ENCODE measurements at places on chromosomes 12 and 14.

DNA sequence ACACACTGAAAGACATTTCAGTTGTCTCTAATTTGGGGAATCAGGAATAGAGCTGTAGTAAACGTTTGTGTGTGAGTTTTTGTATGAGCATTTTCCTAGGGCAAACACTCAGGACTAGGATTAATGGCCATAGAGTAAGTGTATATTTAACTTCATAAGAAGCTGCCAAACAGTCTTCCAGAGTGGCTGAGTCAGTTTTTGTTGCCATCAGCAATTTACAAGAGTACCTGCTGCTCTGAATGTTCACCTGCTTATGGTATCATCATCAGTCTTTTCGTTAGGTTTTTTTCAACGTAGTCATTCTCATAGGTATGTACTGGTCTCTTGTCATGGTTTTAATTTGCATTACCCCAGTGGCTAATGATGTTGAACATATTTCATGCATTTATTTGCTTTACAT is 30.6 kb upstream of the TRHDE start:
- DNase-seq, result no peak

DNA sequence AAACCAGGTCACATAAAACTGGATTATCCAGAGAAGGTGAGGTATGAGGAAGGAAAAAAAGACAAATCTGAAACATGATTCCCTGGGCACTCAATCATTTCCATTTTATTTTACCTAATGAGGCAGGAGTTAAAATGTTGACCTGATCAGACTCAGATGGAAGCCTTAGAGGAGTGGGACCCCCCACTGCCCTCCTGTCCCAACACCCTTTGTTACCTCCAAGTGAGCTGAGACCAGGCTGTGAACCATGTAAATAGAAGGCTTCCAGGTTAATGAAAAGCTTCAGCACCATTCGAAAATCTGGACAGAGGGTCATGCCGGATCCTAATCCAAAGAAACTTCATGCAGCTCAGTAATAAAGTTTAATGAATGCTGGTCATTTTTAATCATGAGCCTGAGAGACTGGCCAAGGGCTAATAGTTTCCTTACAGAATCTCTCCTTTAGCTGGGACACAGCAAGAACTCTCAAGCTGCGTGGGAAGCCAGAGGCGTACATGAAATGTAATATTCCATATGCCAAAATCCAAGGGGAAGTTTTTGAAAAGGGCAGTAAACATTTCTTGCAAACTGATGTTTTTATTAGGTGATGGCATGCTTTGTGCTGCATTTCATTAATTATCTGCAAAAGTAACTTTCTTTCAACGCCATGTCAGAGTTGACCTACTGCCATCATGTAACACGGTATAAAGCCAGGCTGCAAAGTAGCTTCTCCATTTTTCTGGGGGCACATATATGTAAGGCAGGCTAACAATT is 183.0 kb downstream of the PAX9 start:
- no peak for DNase-seq

DNA sequence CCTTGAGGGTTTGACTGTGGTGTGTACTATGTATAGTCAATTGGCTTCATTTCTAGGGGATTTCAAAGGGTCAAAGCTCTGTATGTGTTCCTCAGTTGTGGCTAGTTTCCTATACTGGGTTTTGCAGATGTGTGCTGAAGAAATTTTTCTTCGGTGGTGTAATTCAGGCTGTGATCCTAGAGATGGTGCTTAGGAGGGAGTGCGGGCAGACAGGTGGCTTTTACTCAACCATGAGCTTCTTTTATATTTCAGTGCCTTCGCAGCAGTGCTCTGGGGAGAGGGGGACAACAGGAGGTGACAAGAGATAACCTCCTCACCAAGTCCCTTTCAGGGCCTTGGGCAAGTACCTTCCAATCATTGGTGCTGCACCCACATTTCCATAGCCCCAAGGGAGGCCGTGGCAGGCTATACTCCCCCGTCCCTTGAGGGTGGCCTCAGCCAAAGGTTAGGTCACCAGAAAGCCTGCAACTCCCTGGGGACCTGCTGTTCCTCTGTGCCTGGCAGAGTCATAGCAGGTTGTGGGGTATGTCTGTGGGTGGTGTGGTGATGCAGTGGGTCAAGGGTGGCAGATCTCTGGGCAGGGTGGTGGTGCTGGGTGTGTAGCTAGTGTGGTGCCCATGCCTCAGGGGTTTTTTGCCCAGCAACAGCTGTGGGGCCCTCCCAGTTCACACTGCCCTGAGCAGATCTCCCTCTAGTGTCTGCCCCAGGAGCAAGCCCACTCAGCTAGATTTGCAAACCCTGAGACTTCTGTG is 37.0 kb upstream of the TMX1 start:
- no peak for DNase-seq

DNA sequence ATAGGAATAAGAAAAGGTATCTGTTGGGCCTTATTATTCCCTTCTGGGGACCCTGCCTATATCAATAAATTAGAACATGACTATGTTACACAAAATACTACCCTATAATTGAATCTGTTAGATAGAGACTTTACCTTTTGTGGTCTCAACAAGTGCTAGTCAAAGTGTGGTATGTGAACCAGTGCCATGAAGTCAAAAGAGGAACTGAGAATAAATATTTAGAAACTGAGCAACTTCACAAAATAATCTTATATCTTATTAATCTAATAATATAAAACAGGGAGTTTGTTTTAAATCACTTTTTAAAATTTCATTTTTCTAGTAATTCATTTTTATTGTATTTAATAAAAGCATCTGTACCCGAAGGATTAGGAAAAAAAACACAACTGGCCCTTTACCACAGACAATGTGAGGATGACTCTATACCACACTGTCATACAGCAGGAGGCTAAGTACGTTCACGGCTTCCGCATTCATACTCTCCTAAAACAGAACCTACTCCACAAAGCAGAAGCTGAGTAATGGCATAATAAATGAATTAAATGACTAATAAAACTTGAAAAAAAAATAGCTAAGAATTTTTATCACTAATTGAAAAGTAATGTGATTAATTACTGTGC is 42.1 kb downstream of the SEC23A start:
- DNase-seq, result no peak

DNA sequence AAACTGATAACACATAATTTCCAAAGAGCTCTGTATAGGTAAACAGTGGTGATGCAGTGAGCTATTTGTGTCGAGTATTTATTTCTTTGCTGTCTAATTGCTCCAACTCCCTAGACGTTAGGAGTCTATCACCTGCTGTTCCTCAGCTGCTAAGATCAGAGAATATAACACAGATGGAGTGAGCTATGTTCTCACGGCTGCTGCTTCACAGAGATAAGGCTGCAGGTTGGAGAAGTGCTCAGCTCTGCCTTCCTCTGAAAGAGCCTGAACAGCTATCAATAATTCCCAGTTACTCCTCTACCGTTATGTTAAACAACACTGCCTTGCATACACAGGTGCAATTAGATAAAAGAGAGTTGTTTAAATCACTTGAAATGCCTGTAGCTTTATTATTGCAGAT is 103.2 kb upstream of the MDGA2 start:
- no peak for DNase-seq

DNA sequence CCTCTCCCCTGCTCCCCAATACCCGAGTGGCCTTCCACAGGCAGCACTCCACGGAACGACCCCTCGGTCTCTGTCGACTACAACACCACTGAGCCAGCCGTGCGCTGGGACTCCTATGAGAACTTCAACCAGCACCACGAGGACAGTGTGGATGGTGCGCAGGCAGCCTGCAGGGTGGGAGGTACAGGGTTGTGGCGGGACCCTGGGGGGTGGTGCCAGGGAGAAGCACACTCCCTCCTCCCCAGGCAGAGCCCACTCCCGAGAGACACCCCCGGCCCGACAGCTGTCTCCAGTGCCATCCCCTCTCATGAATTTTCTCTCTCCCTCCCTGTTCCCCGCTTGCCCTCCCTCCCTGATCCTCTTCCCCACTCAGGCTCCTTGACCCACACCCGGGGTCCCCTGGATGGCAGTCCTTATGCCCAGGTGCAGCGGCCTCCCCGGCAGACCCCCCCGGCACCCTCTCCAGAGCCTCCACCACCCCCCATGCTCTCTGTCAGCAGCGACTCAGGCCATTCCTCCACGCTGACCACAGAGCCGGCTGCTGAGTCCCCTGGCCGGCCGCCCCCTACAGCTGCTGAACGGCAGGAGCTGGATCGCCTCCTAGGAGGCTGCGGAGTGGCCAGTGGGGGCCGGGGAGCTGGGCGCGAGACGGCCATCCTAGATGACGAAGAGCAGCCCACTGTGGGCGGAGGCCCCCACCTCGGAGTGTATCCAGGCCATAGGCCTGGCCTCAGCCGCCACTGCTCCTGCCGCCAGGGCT is 9.0 kb downstream of the TNS2 start:
- DNase-seq, result no peak

DNA sequence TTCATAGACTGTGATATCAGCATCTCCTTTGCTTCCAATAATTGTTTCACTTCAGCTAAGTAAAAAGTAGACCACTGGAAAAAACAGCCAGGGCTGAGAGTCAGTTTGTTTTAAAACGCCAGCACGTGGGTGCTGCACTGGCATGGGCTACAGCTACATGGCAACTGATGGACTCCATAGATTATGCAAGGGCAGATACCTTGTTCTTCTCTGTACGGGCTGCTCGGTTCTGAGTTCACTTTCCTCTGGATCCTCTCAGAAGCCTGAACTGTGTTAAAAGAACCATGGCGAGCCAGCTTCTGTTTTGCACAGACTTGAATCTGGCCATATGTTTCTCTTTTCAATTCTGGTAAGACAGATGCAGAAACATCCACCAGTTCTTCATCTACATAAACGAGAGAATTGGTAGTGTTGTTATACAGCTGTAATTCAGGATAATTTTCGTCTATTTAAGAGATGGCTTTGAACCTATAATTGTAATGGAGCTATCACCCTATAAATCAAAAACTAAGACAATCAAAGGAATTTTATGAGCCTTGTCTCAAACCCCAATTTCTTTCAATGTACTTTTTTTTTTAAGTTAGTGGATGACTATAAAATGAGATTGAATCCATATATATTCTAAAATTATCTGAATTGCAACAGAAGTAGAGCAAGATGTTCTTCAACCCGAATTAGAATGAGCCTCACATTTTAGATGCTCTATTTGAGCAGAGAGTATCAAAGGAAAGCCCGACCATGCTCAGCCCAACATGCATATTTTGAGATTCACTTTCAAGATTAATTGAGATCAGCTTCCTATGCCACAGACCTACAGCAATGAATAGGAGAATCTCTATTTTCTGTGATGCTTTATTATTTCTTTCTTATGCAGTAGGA is 31.5 kb downstream of the E2F7 start:
- no peak for DNase-seq

- DNase-seq, result no peak
Measured at GRCh38 chr12:94037444-94037843, 110.9 kb upstream of the PLXNC1 start.

DNA sequence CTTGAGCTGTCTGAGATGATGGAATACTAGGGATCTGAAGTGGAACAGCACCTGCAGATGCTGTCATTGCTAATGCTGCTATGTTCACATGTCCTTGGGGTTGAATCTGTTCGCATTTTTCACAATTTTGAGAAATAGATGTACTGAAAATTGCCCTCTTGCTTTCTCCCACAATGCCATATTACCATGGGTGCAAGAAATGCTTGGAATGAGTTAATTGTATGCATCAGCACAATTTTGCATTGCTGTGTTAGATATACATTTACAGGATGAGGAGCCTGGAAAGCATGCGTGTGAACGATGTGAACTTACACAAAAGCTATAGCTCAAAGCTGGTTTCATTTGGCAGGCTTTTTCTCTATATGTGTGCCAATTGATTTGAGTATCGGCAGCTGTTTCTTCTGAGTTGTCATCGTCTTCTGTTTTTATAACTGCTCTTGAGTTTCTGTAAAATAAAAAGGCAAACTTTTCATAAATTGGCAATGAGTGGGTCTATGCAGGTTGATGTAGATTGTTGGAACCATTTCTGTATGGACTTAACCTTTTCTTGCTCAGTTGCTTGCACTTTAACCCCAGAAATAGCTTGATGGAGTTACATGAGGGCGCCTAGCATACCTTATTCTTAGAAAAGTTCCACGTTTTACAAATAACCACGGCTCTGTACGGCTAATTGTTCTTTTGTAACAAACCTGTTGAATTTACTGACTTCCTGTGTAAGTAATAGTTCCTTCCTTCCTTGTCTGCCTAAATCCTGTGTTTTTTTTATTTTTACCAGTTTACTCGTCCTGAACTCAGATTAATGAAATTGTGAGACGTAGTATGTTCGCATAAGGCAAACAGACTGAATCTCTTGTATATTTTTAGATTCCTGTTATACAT is 105.9 kb downstream of the FGD4 start:
- DNase-seq, result no peak

- DNase-seq, result no peak
Measured at GRCh38 chr14:54778618-54779345, 123.8 kb downstream of the GCH1 start.

GRCh38 chr14:33454707-33455106 is 496.2 kb downstream of the EGLN3 start:
- no peak for DNase-seq

GRCh38 chr12:84375449-84376170 is 537.0 kb downstream of the SLC6A15 start:
- DNase-seq, result no peak

GRCh38 chr14:53814392-53814791 is 142.2 kb downstream of the BMP4 start:
- DNase-seq, result no peak

- no peak for DNase-seq
Measured at GRCh38 chr12:111753144-111753881, 13.4 kb upstream of the ALDH2 start.

DNA sequence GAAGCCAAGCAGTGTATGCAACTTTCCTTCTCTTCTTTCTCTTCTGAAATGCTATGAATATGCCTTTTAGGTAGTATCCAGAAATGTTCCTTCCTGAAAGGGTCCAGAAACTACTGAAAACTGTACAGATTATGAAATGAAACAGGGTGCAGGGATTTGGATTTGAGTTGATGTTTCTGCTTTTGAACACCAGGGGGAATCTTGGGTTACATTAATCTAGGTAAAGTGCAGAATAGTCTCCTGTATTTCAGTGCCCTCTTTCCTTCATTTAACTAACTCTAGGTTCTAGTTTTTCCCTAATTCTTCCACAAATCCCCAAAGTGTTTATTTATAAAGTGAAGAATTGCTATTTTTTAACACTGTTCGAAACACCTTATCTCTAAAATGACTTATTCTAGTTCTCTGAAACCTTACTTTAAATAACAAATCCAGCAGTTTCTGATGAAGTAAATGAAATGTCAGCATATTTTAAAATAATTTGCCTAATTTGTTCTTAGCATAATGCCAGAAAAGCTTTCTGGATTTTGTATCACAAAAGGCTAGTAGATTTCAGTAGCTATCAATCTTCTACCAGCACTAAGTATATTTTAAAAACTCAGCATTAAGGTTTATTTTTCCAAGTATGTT is 111.9 kb downstream of the LRRK2 start:
- no peak for DNase-seq

DNA sequence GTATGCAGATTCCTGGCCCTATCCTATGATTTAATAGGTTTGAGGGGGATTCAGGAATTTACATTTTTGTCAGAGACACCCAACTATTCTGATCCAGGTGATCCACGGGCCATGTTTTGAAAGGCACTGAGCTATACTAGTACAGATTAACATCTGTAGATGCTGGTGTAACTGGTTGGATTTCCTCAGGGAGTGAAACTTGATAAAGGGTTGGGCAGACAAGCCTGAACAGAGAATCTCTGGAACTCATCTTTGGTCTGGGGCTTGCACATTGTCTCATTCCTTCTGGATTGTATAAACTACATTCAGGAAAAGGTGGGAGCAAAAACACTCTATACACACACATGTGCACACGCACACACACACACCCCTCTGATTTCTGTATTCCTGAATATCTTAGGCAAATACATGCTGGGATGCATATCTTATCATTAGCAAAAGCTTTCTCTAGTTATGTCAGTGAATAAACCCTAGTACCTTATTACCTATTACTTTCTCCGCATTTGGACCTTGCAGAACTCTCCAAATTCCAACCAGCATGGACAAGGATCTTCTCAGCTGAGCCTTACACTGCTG is 104.6 kb downstream of the SLC38A1 start:
- DNase-seq, result no peak
